Non-pigmented ciliary epithelial cell (primary cell): ENCODE measurements at places on chromosomes 2 and 18.

DNA sequence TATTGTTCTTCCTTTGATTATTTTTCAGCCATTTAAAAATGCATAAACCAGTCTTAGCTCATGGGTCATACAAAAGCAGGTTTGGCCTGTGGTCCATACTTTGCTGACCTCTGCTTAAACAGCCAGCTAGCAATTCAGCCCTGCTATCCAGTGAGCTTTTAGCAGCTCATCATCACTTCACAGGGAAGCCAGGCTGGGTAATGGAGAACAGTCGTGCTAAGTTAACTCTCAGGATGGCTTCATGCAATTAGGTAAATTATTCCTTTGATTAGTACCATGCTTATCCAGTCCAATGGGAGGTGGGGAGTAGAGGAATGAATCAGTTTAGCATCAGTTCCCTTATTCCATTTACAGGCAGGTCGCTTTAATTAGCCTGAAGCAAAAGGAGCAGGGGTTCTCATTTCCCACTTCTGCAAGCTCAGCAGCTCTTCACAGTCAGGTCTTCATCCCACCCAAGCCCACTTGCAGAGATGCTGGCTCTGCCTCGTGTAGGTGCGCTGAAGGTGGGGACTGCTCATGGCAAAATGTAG is 109.8 kb upstream of the ALPP start:
- no peak for DNase-seq

- DNase-seq = no peak
These were observed 187.5 kb downstream of the TWIST2 start for GRCh38 chr2:239035361-239035814.

- DNase-seq = no peak
These were observed 30.9 kb downstream of the MREG start for GRCh38 chr2:215982465-215982875.

DNA sequence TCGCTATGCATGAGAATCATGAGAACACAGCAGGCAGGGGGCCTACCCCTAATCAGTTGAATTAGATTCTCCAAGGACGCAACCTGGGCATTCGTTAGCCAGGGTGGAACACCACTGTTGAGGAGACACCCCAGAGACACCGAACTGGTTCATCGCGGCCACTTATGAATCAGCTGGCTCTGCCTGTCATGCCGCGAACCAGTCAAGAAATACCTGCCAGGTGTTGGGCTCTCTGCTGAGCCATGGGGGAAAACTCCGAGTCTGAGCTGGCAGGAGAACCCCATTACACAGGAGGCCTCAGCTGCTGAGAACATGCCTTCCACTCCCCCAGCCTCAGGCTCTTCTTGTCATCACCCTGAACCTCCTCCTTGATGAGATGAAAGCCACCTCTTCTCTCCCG is 184.3 kb downstream of the SMAD7 start:
- DNase-seq = no peak

GRCh38 chr2:195456771-195457170 is 200.3 kb upstream of the SLC39A10 start:
- DNase-seq = no peak

DNA sequence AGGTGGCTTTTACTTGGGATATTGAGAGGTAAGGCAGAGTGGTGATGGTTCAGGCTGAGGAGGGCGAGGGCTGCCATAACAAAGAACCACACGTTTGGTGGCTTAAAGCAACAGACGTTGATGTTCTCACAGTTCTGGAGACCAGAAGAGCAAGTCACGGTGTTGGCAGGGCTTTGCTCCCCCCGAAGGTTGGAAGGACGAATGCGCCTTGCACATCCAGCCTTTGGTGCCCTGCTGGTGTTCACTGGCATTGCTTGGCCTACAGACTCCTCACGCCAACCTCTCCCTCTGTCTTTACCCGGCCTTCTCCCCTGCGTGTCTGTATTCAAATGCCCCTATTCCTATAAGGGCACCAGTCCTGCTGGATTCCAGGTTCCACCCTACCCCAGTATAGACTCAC is 125.4 kb downstream of the TPO start:
- DNase-seq = no peak

GRCh38 chr2:194363878-194364277 is 1293.1 kb upstream of the SLC39A10 start:
- DNase-seq = no peak

GRCh38 chr2:173647681-173648311 is 293.1 kb downstream of the CDCA7 start:
- DNase-seq = no peak

GRCh38 chr2:148824190-148824589 is 50.8 kb upstream of the KIF5C start:
- no peak for DNase-seq

DNA sequence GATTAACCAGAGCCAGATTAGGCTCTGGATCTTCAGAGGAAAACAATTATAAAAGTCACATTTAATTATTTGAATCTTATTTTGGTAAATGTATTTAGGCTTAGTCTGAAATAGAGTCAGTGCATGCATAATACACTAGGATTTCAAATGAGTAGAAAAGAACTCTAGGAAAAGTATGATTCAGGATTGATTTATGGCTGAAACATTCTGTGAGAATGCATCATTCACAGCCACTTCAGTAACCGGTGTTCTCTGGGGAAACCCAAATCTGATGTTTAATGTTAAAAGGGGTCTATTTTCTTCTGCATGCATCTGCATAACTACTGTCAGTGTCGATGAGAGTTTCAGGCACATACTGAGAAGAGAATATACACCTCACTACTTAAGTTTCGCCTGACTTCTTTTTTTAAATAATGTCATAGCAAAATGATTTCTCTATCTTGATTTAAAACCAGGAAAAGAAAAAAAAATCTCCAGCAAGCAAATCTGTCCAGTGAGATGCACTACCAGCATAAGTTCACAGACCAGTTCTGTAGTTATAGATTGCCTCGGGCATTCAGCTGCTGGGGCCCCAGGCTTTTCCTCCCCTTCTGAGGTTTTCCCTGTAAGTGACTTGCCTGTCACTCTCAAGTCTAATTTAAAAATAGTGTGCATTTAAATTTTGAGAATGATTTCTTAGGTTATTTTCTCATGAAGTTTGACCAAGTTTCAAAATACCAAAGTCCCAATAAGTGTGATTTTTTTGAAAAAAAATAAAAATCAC is 501.5 kb downstream of the NR4A2 start:
- DNase-seq = no peak

- no peak for DNase-seq
These were observed 56.6 kb downstream of the CTDP1 start for GRCh38 chr18:79736230-79736629.

GRCh38 chr18:77059294-77059916 is 73.2 kb downstream of the MBP start:
- DNase-seq = no peak

DNA sequence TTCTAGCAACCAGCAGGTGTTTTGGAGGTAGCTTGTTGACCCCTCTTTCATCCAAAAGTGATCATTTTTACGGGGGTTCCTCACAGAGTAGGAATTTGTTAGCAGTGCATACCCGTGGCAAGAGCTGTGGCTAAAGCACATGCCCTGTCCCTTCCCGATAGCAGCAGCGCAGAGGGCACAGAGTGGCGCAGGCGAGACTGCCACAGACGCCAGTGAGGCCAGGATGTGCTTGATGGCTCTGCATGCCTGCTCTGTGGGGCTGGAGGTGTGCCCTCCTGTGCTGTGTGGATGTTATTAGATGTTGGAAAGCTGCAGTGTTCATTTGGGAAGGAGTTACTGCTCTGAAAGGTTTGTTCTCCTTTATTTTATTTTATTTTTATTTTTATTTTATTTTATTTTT is 153.6 kb downstream of the FAM210A start:
- DNase-seq = no peak

GRCh38 chr2:224031358-224031970 is 7.6 kb downstream of the SERPINE2 start:
- DNase-seq = no peak
